NCI-H2171 (cell line): ENCODE measurements at places on chromosomes 6 and 20.
A peak's percentile ranks its signal among the peaks of the same experiment; 100 is the strongest.

DNA sequence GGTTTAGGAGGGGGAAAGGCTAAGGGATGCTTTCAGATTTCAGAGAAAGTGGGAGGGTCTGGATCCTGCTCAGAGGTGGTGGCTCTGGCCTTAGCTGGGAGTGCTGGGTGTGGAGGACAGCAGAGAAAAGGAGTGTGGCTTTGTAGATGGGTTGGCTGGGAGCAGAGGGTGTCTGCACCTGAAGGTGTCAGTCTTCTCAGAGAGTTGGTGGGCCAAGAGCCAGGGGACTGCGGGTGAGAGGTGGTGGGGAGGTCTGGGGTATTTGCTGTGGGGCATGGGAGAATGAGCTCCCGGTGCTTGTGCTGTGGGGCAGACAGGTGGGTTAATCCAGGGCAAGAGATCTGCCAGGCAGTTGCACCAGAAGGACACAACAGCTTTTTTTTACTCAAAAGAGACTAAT is 67.4 kb downstream of the TOX2 start:
- no peak for DNase-seq

DNA sequence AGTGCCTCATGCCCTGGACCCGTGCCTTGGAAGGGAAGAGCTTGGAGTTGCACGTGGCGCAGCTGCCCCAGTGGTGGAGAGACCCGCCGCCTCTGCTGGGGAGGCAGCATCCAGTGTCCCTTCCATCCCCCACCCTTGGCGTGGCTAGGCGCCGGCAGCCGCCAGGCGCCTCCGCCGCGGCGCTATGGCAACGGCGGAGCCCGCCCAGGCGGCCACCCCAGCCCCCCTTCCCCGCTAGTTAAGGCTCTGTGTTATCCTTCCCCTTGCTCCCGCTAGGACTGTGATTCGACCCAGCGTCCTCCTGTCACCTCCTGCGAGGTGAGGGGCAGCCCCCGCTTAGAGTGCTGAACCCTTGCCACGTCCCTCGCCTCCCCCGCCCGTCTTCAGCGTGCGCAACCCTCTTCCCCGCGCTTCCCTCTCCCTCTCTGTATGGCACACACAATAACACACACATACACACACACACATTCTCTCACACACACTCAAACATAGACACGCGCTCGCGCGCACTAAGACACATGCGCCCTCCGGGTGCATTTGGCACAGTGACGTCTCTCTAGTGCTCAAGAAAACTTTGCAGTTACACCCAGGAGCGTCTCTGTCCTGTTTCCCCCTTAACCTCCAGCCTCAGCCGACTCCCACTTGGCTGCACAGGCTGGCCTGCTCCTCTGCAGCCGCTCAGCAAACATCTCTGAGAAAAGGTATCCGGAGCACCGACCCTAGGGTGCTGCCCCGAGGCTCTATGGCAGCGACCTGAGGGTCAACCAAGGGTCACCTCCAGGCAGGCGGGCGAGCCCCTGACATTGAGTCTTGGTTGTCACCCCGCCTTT is 8.5 kb downstream of the GRIK2 start:
- peak; percentile 62 for DNase-seq

DNA sequence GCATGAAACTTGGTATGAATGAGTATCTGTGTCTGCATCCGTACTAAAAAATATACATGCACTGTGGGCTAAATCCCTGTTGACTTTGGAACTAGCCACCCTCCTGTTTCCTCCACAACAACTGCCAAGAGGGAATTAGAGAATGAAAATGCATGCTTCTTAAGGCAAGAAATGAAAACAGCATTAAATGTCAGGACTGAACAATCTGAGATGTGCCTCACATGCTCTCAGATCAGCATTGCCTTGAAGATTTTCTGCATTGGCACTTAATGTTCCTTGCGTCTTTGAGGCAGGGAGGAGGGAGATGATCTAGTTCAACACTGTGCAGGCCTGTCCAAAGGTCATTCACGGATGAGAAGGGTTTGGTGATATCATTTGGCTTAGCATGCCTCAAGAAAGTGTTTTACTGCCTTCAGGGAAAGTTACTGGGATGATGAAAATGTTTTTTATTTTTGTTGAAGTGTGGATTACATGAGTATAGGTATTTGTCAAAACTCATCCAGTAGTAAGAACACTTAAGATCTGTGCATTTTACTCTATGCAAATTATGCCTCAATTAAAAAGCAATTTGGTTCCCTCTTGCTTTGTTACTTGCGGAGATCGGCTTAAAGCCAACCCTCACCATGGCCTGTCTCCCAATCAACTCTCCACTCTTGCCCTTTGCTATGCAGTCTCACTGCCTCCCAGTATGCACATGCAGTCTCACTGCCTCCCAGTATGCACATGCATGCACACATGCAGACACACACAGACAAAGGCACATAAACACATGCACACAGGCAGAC is 47.5 kb upstream of the RIN2 start:
- no peak for DNase-seq

DNA sequence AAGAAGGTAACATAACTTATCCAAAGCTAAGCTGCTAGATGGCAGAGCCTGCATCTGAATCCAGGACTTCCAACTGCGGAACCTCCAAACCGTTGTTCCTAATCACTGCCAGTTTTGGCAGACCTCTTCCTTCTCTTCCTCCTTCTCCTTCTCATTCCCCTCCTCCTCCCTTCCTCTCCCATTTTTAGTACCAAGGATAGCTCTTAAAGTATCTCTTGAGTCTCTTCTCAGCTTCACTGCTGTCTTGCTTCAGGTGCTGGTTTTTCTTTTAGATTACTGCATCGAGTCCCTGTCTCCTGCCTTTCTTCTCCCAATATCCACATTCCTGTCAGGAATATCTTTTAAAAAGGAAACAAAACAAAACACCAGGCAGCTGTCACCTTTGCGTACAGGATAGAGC is 77.1 kb downstream of the CDYL start:
- DNase-seq = no peak

DNA sequence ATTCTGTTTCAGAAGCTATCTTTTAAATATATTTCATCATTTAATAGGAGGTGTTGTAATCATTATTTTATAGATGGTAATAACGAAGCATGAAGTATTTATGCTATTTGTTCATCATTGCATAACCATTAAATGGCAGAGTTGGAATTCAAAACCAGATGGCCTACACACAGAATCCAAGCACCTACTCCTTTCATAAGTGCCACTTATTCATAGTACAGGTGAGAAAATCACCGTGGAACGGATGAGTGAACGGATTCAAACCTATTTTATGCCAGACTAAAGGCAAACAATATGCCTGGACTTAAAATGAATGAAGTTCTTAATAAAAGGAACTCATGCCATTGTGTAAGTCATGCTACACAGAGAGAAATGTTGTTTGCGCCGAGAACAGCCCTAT is 397.9 kb upstream of the ADGRB3 start:
- DNase-seq = no peak

DNA sequence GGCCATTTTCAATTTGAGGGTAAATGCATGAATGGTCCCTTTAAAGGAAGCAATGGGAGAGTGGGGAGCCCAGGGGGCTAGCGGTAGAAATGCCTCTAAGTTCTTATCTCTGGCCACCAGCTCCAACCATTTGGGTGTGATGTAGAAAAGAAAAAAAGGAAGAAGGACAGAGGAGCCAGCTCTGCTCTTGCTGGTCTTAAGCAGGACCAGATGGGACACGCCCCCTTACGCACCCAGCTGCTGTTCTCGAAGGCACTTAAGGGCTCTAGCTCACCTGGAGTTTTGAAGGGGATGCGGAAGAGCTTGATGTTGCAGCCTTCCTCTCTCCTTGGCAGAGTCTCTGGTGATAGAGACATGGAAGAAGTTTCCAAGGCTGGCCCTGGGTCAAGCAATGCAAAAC is 59.5 kb upstream of the RNF144B start:
- no peak for DNase-seq

DNA sequence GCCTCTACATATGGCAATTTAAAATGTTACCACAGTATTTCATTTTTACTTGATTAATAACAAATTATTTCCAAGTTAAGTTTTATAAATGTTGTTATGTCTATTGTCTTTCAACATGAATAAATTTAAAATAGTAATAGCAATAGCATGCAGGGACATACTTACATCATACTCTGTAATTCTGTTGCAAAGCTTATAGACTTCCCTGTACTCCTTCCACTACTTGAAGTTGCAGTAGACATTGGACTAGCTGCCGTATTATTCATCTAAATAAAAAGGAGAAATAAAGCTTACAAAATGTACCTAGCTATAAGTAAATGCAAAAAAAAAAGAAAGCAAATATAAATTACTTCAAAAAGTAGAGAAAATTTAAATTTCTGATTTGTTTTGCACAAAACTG is 12.7 kb downstream of the SUPT3H start:
- no peak for DNase-seq
